ENCODE measurements at places on chromosomes 7 and 10. TPM values are rescaled to one million over a fixed set of nuclear protein-coding genes. Genes with fewer than 3 reads are reported as not detected.

CYP3A7 gene
- polyA plus RNA-seq, result not detected

DNA sequence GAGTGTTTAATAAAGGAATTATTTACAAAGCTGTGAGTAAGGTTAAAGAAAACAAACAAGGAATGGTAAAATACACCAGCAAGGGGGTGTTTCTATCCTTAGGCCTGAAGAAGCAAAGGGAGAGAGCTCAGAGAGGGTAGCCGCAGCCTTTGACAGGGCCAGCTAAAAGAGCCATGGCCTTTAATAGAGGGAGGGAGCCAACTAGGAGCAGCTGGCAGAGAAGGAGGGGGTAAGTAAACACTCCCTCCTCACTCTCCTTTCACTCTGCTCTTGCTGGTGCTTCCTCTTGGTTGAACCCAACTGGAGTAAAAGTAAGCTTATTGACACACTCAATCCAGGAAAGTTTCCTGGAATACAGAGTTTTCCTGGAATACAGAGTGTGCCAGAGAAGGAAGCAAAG, 87.5 kb downstream of the CH25H start:
- DNase-seq, result no peak

GRCh38 chr7:100825751-100826513, 1.4 kb downstream of the EPHB4 start:
- DNase-seq, result no peak

DNA sequence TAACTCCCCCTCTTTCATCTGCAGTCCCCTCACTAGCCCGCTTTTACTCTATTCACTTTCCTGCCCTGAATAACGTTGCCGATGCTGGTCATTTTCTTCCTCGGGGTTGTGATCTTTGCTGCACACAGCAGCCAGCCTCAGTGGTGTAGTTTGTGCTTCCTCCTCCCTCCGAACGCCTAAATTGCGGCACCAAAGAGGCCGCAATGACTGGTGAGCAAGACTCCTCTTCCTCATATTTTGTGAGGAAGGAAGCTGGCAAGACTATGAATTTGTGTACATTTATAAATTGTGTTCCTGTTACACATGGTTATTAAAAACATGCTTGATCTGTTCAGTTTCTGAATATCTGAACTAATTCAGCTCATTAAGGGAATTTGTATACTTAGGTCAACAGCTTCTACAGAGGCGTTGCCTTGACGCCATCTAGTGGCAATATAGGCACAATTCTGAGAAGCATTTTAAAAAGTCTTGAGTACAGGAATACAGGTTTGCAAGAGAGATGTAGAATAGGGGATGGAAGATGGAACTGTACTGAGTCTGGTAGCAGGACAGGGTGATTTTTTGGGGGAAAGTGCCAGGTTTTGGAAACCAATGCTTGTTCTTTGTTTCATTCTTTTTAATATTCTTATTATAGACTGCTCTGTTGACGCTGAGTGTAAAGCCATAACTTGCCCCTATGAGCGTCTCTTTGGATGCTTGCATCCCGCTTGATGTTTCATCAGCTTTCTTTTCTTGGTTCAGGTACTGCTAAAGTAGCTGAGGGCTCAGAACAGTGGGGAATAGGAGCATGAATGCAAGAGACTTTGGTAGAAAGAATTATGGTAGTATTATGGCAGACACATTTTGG, 4.1 kb upstream of the TAS2R5 start:
- peak; percentile 24 for DNase-seq

EN2 gene
- polyA plus RNA-seq, result not detected

CFAP46 gene
- not detected for polyA plus RNA-seq

CYP3A5 gene
- polyA plus RNA-seq, result 0.35 TPM

- DNase-seq, result no peak
These were observed 161.4 kb downstream of the ARID5B start for GRCh38 chr10:62062752-62063512.

DNA sequence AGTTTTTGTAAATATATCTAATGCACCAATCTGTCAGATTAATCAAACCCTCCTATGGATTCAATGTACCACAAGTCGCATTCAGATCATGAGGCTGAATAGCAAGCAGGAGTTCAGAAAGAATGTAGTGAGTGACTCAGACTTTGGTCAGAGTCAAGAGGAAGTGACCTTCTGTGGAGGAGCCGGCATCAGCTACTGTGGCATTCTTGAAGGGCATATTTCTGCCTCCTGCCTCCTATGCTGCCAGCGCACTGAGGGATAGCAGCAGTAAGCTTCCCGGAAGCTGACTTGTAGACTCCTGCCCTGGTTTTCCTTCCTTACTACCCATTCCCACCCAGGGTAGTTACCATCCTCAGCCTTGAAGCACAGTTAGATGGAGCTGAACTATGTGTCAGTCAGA, 867.5 kb downstream of the NRG3 start:
- no peak for DNase-seq

SEC31B gene
- 0.57 TPM for polyA plus RNA-seq

FRMD4A gene
- polyA plus RNA-seq, result 0.48 TPM

- no peak for DNase-seq
These were observed 49.2 kb downstream of the CUL2 start for GRCh38 chr10:35040760-35041501.

ADCY1 gene
- not detected for polyA plus RNA-seq

- DNase-seq, result no peak
These were observed 31.6 kb downstream of the RBM33 start for GRCh38 chr7:155676052-155676451.

ASZ1 gene
- not detected for polyA plus RNA-seq

PRF1 gene
- polyA plus RNA-seq, result 5,696 TPM

Data from immature natural killer cell (primary cell).